Upper lobe of left lung (tissue), 6 donors: ENCODE measurements at places on chromosomes 13 and 19. TPM values are rescaled to one million over a fixed set of nuclear protein-coding genes. Genes with fewer than 3 reads are reported as not detected.

Gene CACTIN
- total RNA-seq = 25.5 TPM

Gene FUT1
- 10.5 TPM for total RNA-seq

Gene PRX
- 51.7 TPM for total RNA-seq

Gene CGB2
- total RNA-seq = not detected

Gene PABPC3
- total RNA-seq = 0.20 TPM

Gene CDC16
- 123 TPM for total RNA-seq

Gene NLRP9
- not detected for total RNA-seq

Gene FUT6
- total RNA-seq = 3.6 TPM

Gene CD22
- 12.1 TPM for total RNA-seq

Gene ZNF816
- total RNA-seq = 12.6 TPM

Gene GPR12
- total RNA-seq = not detected

Gene RPS19
- total RNA-seq = 2,013 TPM

Gene SLC7A9
- total RNA-seq = 0.61 TPM

Gene MCEMP1
- total RNA-seq = 160 TPM

Gene NPHS1
- not detected for total RNA-seq

Gene IGFL1
- not detected for total RNA-seq

Gene SUCLA2
- 35.7 TPM for total RNA-seq

Gene NALCN
- total RNA-seq = 1.4 TPM

Gene NLRP4
- total RNA-seq = not detected

Gene RUBCNL
- total RNA-seq = 3.5 TPM

Gene ODAD3
- 5.0 TPM for total RNA-seq

Gene ZNF805
- total RNA-seq = 11.1 TPM

Gene TLE2
- total RNA-seq = 58.9 TPM

Gene NANOS2
- not detected for total RNA-seq

Gene TBXA2R
- total RNA-seq = 3.1 TPM
